Naive B cell (primary cell): ENCODE measurements at places on chromosomes 6 and 20. TPM values are rescaled to one million over a fixed set of nuclear protein-coding genes. Genes with fewer than 3 reads are reported as not detected.

The PNPLA1 gene
- not detected for polyA plus RNA-seq

The BMP5 gene
- polyA plus RNA-seq = not detected

The OR5V1 gene
- polyA plus RNA-seq = not detected

DNA sequence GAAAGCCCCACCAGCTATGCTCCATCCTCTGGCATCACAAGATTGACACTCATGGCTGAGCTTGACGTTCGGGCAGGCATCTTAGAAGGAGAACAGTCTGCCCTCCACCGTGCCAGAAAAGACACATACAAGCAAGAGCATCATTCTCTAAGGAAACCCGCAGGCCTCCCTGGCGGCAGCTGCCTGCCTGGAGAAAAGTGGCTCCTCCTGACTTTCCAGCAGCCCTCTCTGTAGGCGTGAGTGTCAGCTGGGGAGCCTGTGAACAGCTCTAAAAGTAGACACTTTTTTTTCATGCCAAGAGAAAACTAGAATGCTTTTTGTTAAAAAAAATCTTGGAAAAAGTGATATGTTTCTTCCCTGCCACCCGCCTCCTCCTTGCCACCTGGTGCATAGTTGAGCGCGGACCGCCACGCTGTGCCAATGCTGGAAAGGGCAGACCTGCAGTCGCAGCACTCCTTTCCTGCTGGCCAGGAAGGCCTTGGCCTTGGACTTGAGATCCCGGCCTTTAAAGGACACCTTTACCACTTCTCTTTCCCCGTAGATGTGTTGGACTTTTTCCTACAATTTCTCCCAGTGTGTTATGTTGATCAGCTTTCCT, 29.7 kb upstream of the INSM1 start:
- H3K4me1 ChIP-seq = peaks cover 16% of the 10 kb centered on the region
- H3K27ac ChIP-seq = no peak overlapping the region
- no peak overlapping the region for H3K4me3 ChIP-seq
- no peak for DNase-seq
- H3K36me3 ChIP-seq = no peaks in the 10 kb centered on the region

- no peak overlapping the region for H3K4me3 ChIP-seq
- no peak overlapping the region for H3K27ac ChIP-seq
- no peak for DNase-seq
- no peaks in the 10 kb centered on the region for H3K4me1 ChIP-seq
Measured at GRCh38 chr20:51985013-51985415, 182.7 kb upstream of the SALL4 start.

GRCh38 chr6:26478985-26479278, 21.2 kb upstream of the BTN1A1 start:
- DNase-seq = peak; percentile 44
- H3K27me3 ChIP-seq = no peaks in the 10 kb centered on the region
- H3K4me1 ChIP-seq = peaks cover 56% of the 10 kb centered on the region
- H3K36me3 ChIP-seq = no peaks in the 10 kb centered on the region
- H3K4me3 ChIP-seq = peak overlapping the region; percentile 95

DNA sequence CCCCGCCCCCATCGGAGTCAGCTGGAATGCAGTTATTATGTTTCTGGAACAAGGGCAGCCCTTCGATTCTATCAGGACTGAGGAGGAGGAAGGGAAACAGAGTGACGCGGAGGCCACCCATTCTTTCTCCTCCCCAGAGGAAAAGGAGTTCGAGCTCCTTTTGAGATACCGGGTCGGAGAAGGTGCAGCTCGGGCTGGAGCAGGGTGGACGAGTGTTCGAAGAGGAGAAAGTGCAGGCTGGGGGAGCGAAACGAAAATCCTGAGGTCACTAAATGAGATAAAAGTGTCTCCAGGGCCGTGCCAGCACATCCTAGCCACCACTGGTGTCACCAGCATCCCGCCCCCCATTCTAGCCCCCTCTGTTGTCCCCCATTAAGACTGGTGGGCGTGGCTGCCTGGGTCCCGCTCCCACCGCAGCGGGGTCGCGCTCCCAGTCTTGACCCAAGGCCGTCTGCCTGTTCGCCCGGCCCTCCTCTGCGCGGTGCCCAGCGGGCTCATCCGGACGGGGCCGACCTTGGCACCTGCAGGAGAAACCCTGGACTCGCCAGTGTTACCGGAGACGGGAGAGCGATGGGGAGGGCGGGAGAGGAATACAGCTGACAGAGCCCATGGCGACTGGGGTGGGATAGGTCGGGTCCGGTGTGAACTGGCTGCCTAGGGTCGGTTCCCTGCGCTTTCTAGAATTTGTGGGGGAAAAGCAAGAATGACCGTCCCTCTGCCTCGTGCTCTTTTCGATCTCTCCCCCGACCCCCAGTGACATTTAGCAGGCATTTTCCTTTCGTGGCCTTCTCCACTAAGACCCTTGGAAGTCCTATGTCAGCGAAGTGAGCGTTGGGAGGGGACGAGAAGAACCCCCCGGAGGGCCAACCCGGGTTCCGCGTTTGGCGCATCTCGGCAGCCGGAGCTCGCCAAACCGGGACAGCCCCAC, 16.2 kb downstream of the FOXA2 start:
- no peak for DNase-seq
- no peak overlapping the region for H3K4me3 ChIP-seq
- H3K4me1 ChIP-seq = no peaks in the 10 kb centered on the region
- no peaks in the 10 kb centered on the region for H3K36me3 ChIP-seq
- H3K27me3 ChIP-seq = peaks cover 81% of the 10 kb centered on the region

DNA sequence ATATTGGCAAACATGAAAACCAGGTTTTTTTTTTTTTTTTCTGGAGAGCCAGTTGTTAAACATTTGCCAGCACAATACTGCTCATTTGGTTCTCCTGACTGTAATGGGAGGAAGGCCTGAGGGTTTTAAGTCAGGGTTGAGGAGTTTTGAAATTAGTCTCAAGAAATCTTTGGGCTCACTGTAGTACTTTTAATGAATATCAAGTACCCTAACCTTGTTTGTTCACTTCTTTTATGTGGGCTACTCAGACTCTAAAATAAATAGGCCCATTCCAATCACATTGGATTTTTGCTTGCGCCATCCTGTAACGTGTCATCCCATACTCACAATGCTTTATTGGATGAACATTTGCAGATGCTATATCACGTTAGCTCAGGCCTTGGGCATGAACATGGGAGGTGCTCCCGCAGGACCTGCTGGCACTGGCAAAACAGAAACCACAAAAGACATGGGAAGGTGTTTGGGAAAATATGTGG, 146.9 kb downstream of the DNAH8 start:
- no peaks in the 10 kb centered on the region for H3K4me1 ChIP-seq
- no peak overlapping the region for H3K4me3 ChIP-seq

GRCh38 chr6:6716998-6717763, 128.7 kb downstream of the LY86 start:
- no peak overlapping the region for H3K4me3 ChIP-seq
- no peaks in the 10 kb centered on the region for H3K36me3 ChIP-seq
- no peak for DNase-seq
- no peak overlapping the region for H3K27ac ChIP-seq
- peaks cover 15% of the 10 kb centered on the region for H3K4me1 ChIP-seq
- peaks cover 6% of the 10 kb centered on the region for H3K27me3 ChIP-seq

DNA sequence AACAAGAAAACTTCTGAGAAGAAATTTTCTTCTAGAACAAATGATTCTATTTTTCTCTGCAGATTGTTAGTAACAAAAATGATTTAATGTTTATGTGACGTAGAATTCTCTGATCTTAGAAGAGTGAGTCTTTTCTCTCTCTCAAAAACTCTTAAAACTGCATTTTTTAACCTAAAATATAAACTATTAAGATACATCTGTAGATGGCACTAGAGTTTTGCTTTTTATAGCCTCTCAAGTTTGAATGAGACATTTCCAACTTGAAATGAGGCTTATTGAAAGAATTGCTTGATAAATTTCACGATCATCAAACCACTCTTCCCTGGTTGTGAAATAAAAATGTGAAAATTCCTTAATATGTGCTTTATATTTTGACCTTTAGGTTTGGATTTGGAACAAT, 53.8 kb downstream of the PHF3 start:
- peaks cover 19% of the 10 kb centered on the region for H3K4me1 ChIP-seq
- peak overlapping the region; percentile 44 for H3K27ac ChIP-seq
- H3K4me3 ChIP-seq = no peak overlapping the region
- no peak for DNase-seq

- H3K27me3 ChIP-seq = peaks cover 16% of the 10 kb centered on the region
- H3K36me3 ChIP-seq = no peaks in the 10 kb centered on the region
- no peak for DNase-seq
Measured at GRCh38 chr6:154247119-154247861, 109.3 kb downstream of the IPCEF1 start.

GRCh38 chr6:50836231-50836630, 17.6 kb downstream of the TFAP2B start:
- no peaks in the 10 kb centered on the region for H3K36me3 ChIP-seq
- H3K4me1 ChIP-seq = peaks cover 5% of the 10 kb centered on the region
- DNase-seq = no peak
- peak overlapping the region; percentile 22 for H3K27ac ChIP-seq
